Right lung (tissue), 10 donors: ENCODE measurements at places on chromosomes 2 and 18. TPM values are rescaled to one million over a fixed set of nuclear protein-coding genes. Genes with fewer than 3 reads are reported as not detected.

MAP2 gene
- 12.9 TPM for polyA plus RNA-seq

NMUR1 gene
- 0.75 TPM for polyA plus RNA-seq

D2HGDH gene
- polyA plus RNA-seq = 43.9 TPM

KLHL14 gene
- polyA plus RNA-seq = 1.5 TPM

SRBD1 gene
- 14.7 TPM for polyA plus RNA-seq

CLEC4F gene
- polyA plus RNA-seq = 0.21 TPM

SPATA3 gene
- polyA plus RNA-seq = not detected

C2orf80 gene
- not detected for polyA plus RNA-seq

DOK6 gene
- 13.6 TPM for polyA plus RNA-seq
